ENCODE measurements at places on chromosomes 2 and 18.

DNA sequence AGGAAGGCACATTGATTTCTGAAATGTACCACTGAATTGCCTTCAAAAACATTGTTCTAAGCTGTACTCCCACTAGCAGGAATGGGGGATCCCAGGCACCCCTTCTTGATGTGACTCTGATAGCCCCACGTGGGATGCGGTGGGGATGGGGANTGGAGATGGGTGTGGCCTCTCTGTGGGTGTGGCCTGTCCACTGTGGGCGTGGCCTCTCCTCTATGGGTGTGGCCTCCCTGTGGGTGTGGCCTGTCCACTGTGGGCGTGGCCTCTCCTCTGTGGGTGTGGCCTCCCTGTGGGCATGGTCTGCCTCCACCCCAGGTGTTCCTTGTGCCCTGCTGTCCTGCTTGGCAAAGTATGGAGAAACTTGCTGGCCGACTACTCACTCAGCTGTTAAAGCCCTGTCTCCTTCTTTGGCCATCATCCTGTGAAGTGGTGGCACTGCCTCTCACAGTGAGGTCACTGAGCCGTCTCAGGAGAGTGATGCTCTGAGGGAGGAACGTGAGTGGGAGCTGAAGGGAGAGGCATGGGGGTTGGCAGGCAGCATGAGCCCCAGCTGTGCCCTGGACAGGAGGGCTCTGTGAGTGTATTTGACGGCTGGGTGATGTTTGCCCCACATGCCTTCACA is 6.7 kb upstream of the PARD6G start:
- DNase-seq: no peak

- DNase-seq: no peak
These were observed 204.8 kb upstream of the GALNT5 start for GRCh38 chr2:157052685-157053224.

DNA sequence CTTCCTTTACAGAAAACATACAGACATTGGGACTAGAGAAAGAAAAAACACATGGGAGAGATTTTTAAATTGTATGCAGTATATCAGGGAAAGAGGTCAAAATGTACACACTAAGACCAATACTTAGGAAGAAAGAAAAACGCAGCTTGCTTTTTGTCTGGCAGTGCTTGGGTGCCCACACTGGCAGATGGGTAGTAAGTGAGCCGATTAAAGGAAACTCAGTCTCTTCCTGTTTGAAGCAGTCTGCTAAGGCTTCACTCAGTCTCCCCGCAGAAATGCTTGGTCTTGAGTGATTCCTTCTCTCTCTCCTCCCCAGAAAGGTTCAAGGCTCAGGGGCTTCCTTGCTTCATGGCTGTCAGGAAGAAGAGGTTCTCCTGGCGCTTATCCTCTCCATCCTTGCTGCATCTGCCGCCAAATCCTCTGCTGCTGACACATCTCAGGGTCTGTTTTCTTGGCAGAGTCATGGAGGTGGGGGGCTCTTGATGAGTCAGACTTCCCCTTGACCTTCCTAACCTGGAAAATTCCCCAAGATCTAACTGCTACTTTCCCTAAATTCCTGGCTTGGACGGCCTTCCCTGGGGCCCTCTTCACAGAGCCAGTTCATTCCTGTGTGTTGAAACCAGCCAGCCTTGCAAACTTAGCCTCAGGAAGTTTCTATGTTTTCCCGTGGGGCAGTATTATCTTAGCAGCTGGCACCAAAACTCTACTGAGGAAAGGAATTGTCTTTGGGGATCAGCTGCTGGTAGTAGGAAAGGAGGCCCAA is 10.5 kb upstream of the TMSB10 start:
- DNase-seq: no peak

DNA sequence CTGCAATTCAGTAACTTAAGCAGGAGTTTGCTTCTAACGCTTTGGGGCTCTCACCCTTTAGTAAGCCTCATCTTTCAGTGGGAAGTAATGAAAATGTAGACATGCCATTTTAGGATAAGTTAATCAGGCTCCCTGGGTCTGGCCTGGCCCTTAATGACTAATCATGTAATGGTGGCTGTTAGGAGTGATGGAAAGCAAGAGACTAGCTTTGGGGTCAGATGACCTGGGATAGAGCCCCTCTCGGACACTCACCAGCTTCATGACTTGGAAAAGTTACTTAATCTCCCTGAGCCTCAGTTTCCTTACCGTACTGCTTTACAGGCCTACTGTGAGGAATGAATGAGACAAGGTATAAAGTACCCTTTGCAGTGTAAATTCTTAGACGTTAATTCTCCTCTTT is 194.4 kb downstream of the LPIN1 start:
- DNase-seq: no peak

GRCh38 chr2:36951574-36951973 is 14.8 kb downstream of the STRN start:
- DNase-seq: no peak

DNA sequence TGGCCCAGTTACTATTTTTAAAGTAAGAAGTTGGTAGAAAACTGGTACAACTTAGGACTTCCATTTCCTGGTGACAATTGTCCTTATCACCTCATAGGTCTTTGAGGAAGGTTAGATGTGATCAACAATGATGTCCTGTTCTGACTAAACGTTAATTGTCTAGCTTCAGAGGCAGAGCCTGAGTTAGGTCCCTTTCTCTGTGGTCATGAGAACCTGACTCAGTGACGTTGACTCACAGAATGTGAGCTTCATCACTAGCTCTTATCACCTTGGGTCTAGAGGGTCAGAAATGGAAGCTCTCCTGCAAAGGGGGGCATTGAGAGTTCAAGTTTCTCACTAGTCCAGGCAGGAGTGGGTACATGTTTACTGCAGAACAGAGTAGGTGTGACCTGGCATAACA is 60.6 kb upstream of the ATP8B1 start:
- no peak for DNase-seq

DNA sequence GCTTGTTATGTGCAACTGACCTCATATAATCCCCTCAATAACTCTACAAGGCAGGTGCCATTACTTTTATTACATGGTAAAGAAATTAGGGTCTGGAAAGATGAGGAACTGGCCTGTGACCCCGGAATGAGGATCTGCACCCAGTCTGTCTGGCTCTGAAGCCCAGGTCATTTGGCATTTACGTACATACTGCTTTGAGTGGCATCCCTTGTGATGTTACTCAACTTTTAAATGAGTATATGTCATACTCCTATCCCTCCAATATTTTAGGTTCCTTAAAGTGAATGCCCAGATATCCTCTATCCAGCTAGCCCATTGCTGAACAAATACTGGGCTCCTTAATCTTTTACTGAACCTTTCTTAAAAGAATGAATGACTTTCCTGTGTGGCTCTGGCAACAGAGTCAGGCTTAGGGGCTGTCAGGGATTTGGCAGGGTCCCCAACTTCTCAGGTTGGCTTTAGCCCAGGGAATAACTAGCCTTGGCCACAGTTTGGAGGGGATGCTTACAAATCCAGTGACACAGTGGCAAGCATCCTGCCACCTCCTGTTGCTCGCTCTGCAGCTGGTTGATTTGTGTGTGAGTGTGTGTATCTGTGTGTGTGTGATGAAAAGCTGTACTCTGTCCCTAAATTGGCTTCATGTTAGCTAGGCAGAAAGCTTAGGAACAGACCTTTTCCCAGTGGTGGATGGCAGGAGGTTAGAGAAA is 3.4 kb upstream of the CXCR4 start:
- no peak for DNase-seq
